Occipital lobe (tissue), 3 donors: ENCODE measurements at places on chromosomes 2 and 18.

DNA sequence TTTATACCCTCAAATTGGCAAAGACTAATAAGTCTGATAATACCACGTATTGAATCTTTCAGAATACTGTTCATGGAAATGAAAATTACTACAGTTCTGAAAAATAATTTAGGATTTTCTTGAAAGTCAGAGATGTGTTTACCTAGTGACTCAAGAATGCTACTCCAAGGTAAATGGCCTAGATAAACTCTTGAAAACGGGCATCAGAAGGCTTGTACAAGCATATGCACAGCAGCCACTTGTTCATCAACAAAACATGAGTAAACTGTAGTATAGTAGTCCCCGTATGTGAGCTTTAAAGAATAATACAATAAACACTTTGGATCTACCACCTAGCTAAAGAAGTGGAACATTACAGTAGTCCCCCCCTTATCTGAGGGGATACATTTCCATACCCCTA is 157.5 kb downstream of the THADA start:
- DNase-seq: no peak

DNA sequence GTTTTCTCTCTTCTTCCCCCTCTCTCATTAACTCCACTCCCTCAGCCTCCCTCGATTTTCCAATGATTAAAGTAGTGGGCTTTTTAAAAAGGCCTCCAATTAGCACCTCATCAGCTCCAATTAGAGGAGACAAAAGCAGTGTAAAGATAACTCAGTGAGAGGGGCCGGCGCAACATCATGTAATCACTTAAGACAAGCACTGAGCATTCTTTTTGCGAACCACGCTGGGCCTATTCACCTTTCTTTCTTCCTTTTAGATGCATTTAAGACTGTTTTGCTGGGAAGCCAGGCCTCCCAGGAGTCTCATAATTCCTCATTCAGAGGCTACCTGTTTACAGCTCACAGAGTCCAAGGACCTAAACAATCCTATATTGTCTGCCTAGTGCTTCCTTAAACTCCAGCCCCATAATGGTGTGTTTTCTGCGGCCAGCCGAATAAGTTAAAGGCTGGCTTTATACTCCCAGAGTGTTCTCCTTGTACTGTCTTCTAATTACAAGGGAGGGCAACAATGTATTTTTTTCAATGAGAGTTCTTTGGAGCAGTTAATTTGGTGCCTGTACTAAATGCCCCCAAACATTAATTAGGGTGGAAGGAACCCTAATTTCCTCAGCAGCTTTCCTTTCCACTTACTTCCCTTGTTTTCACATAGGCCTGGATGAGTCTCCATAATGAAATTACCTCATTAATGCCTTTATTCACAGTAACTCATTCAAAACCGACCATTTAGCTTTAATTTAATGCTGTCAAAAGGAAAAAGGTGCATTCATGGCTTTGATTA is 28.0 kb upstream of the LMAN1 start:
- DNase-seq: no peak

DNA sequence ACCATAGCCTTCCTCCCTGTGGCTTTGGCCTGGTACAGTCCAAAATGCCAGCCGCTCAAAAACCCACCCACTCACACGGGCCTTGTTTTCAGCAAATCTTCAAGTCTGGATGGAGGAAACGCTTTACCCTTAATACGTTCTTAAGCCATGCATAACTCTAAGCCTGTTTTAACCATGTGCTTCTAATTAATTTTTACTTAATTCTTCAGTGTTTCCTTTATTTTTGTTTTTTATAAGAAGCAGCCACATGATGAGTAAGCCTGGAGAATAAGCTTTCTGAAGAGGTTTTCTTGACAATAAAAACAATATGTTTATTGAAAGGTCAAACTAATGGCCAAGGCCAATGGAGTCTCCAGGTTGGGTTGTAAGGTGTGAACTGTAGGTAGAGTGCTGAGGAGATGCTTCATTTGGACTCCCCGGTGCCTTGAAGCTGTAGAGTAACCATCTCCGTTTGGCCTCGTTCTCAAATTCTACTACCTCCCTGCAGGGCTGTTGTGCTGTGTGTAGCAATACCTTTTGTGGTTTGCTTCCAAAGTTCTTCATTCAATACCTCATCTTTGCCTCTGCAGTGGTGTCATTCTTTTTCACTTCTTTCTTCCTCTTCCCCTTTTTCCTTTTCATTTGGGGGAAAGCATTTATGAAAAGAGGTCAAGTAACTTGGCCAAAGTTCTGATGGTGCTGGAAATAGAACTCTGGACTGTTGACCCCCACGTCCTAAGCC is 113.7 kb downstream of the PRKCE start:
- no peak for DNase-seq

GRCh38 chr18:78230911-78231310 is 748.7 kb upstream of the SALL3 start:
- DNase-seq: no peak

- DNase-seq: no peak
Observed at GRCh38 chr18:10296491-10296890, 157.9 kb upstream of the APCDD1 start.

DNA sequence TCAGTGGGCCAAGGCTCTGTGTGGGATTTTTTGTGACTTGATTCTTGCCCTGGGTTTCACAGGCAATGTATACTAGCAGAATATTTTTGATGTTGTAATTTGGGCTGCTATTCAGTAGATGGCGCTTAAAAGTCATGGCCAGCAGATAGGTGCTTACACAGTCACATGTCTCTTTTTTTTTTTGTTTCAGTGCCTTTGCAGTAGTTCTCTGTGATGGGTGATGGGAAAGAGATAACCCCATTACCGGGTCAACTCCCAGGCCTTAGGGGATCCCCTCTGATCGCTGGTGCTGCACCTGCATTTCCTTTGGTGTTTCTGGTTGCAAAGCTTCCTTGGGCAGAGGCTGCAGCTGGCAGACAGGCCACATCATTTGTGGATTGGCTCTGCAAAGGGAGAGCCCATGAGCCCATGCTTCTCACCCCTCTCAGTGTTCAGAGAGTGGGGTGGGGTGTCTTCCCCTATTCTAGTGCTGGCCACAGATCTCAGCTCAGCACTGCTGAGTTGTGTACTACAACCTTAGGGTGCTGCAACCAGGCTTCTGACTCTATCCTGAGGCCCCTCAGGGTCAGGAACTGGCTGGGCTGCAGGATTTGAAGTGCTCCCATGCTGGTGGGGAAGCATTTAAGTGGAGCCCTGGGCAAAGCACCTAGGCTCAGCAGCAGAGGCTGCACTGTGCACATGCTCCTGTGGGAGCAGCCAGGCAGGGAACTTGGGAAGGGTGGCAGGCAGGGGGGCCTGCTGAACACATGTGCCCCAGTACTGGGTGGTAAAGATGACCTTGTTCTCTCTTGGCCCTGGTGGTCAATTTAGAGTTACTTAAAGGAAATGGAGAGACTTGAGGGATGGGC is 219.8 kb upstream of the SPHKAP start:
- no peak for DNase-seq

- DNase-seq: no peak
Observed at GRCh38 chr18:74242438-74243096, 49.2 kb downstream of the CYB5A start.

DNA sequence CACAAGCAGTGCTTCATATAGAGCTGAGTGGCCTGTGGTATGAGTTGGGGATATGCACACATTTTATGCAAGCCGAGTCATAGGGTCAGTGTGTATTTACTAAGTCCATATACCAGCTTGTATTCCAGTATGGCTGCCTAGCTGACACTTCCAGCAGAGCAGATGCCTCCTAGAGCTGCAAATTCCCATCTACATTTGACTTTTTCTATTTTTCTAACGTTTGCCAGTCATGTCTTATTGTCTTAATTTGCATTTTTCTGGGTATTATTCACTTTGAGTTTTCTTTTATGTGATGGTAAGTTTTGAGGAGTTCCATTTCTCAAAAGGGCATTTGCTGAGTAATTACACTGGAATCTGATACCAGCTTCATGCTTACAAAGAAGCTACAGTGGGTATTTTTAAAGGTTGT is 334.5 kb upstream of the CDH2 start:
- DNase-seq: no peak

GRCh38 chr2:173291412-173291811 is 63.3 kb upstream of the CDCA7 start:
- no peak for DNase-seq

DNA sequence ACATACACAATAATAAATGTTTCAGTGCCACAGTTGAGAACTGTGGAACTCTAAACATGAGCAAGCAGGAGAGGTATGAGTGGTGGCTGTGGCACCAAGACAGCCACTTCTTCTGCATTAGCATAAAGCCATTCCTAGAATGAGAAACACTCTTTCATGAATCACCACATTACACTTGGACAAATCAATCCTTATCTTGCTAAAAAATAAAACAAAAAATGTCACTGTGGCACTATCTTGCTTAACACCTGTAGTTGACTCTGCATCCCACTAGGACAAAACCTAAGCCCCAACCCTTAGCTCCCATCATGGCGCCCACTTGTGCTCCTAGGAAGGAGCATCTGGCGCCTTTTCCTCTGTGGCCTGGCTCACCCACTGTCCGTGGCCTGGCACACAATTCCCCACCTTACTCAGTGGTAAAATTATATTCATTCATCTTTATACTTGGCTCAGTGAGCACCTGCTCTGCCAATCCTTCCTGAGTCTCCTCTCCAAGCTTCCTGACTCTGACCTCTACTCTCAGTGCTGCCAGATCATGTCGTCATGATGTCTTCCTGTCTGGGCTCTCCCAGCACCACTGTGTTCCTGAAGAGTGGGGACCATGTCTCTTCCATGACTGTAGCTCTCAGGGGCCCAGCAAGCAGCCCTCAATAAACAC is 272.9 kb downstream of the LNPK start:
- DNase-seq: no peak

DNA sequence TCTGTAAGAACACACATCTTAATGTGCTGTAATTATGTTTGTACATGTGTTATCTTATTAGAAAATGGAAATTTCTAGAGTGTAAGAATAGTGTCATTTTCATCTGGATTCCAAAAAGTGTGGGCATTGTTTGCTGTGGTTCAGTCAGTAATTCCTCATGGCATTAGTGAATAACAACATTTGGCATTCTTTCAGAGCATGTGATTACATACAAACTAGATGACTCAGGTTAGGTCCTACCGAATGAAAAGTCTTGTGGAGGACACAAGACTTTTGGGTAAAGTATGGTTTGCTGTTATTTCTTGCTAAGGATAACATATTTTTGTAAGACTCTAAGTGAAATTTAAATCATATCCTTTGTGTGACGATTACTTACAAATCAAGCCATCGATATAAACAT is 593.1 kb upstream of the NRXN1 start:
- DNase-seq: no peak

DNA sequence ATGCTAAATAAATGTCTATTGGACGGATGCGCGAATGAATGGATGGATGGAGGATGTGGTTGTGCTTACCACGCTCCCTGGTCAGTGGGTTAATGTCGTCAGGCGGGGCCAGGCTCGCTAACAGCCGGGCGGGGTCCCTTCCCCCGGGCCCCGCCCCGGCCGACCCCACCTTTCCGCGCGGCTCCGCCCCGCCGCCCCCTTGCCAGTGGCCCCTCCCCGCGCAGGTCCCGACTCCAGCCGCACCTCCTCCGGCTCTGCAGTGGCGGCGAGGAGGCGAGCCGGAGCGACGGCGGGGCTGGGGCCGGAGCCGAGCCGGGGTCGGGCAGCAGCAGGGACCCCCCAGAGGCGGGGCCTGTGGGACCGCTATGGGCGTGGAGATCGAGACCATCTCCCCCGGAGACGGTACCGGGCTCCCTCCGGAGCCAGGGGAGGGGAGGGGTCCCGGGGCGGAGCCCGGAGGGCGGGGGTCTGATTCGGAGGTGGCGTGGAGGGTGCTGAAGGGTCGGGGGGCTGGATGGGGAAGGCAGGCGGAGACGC is at the start of gene FKBP1B:
FKBP1B (plus strand) TSS at position 257 of the 537 bp plus-strand sequence; CDS start at position 366, 109 bp downstream.
- peak; percentile 24 for DNase-seq

DNA sequence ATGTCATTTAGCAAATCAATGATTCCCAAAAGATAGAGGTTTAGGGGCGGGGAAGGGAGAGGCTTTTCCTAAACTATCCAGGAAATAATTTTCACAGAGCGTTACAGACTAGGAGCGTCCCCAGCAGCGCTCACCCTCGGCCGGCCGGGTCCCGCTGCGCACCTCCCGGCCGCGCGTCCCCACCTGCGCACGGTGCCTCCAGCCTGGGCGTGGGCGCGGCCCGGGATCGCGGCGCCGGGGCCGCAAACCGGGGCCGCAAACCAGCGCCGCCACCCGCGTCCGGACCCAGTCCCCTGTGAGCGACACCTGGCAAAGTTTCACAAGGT is 684 bp upstream of the ZCCHC2 start:
- no peak for DNase-seq

- peak; percentile 82 for DNase-seq
Observed at GRCh38 chr2:186848873-186849578, at the start of gene ZSWIM2. Gene ZSWIM2, minus strand, starts transcription at chr2:186849170. Its CDS starts 40 bp downstream, at chr2:186849130.

GRCh38 chr2:105249181-105249580 is 7.6 kb downstream of the GPR45 start:
- no peak for DNase-seq

DNA sequence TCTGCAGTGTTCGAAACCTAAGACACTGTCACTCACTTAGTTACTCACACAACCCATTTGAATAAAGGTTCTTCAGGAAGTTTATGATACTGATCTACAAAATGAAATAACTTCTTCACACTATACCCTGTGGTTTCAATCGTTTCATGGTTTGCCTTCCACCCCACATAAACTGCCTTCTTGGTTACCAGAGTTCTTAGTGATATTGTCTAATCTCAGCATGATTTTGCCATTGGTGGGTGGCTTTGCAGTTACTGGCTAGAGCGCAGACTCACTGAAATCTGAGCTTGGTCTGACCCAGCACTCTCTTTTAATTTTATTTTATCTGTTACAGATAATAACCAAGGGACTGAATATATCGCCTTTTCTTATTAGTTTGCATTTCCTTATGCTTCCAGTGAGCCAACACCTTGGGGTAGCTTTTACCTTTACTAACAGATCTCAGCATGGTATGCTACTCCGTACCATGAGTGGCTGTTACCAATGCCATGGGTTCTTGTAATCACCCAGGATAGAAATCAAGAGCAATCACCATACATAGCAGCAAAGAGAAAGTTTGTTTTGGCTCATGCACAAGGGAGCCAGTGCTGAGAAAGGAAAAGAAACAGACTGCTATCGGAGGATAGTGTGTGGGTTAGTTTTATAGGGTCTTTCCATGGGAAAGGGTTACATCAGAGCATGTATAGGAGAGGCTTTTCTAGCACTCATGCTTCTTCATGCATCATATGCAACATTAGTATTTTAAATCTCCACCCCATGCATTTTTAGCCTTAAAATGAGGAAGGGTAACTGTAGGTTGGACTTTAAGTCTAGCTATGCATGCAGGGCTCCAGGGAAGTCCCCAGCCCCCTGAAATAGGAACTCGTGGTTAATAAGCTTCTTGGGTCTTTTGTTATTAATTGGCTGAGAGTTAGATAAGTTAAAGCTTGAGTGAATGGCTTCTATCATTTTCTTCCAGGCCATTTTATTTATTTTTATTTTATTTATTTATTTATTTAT is 33.3 kb downstream of the ANXA4 start:
- DNase-seq: no peak

DNA sequence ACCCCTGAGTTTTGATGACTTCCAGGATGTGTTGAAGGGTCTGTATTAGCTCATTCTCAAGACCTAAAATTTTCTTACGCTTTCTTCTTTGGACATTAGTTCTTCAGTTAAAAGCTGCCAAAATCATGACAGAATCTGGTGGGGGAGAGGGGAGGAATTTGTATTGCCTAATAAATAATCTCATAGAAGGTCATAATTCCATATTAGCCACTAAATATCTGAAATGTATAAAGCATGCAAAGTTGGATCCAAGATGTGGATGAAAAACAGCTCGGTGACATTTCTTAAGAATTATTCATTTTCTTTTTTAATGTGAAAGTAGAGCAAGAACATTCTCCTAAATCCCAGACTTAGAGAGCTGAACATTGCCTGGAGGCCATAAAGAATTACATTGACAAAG is 120.1 kb downstream of the MMADHC start:
- DNase-seq: no peak
